MCF 10A (cell line): ENCODE measurements at places on chromosomes 6 and 20. TPM values are rescaled to one million over a fixed set of nuclear protein-coding genes. Genes with fewer than 3 reads are reported as not detected.

- no peak for DNase-seq
Measured at GRCh38 chr6:151701911-151702562, 105.4 kb upstream of the ESR1 start.

NOTCH4 gene
- not detected in 2 replicates for total RNA-seq

GRCh38 chr6:43707269-43707668 lies 19.7 kb upstream of the MRPS18A start:
- DNase-seq = no peak

DNA sequence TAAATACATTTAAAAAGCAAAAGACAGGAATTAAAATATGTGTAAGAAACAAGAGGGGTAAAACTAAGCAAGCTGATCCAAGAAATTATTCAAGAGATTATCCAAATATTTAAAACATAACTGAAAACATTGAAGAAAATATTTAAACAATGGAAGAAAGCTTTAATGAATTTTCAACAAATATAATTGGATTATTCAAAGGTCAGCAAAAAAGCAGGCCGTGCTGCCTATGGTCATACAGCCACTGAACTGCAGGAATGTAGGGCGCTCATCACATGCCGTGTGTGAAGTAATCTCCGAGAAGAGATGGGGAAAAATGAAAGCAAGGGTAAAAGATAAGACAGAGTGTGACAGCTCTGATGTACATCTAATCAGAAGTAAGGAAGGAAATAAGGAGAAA lies 1195.4 kb upstream of the EYS start:
- DNase-seq = no peak

GMPR gene
- 1.9 and 3.0 TPM in 2 replicates for total RNA-seq

IL17F gene
- total RNA-seq = not detected in 2 replicates

DNA sequence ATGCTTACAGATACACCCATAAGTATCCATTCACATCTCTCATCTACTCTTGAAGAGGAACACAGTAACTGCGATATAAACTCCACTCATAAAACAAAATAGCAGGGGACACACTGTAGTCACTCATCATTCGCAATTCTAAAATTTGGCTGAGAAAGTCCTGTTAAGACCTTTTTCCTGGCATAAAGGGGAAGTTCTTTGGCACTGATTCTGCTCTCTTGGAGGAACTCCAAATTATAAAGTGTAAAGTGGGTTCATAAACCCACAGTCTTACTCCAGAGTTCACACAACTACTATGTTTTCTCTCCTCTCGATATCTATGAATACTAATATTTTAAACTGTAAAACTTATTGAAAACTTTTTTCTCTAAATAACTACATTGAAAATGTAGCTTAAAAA lies 80.6 kb downstream of the ADGB start:
- no peak for DNase-seq

DNA sequence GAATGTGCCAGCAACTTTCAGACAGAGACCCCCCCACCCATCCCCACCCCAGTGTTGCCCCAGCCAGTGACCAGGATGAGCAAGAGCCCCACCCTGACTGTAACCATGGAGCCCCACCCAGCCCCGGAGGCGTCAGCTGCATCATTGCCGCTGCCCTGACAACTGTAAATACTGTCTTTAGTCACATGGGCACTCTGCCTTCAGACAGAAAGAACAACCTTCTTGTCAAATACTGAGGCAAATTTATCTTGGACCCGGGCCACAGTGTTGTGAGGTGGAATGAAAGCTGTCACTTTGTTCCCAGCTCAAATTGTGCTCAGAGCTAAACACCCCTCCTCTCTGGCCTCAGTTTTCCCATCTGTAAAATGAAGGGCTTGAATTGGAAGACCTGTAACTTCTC lies 23.7 kb downstream of the MOCS3 start:
- DNase-seq = peak; percentile 59

SLC2A10 gene
- total RNA-seq = not detected in 2 replicates

COL10A1 gene
- total RNA-seq = not detected in 2 replicates

- no peak for DNase-seq
Measured at GRCh38 chr6:20565342-20565741, 31.1 kb downstream of the CDKAL1 start.

GRCh38 chr20:36642136-36642535 lies 3.9 kb downstream of the SLA2 start:
- DNase-seq = no peak

DNA sequence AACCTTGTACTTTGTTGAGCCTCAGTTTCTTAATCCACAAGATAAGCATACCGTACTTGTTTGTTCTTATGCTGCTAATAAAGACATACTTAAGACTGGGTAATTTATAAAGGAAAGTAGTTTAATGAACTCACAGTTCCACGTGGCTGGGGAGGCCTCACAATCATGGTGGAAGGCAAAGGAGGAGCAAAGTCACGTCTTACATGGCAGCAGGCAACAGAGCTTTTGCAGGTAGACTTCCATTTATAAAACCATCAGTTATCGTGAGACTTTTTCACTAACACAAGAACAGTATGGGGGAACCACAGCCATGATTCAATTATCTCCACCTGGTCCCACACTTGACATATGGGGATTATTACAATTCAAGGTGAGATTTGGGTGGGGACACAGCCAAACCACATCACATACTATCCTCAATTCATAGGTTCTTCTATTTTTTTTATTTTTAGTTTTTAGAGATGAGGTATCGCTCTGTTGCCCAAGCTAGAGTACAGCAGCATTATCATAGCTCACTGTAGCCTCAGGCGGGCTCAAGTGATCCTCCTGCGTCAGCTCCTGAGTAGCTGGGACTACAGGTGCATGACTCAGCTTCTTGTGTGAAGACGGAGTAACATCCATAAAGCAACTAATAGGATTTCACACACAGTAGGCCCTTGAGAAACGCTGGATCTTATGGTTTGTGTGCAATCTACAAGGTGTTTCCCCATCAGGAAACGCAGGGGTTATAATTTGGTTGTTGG lies 76.7 kb upstream of the IYD start:
- peak; percentile 92 for DNase-seq

GRCh38 chr20:13546497-13547131 lies 92.1 kb downstream of the TASP1 start:
- DNase-seq = peak; percentile 86

GRCh38 chr6:112432853-112433252 lies 85.7 kb downstream of the RFPL4B start:
- DNase-seq = no peak

GRCh38 chr20:52744441-52744840 lies 227.7 kb upstream of the TSHZ2 start:
- peak; percentile 9 for DNase-seq

PXDC1 gene
- total RNA-seq = 48.1 and 51.4 TPM in 2 replicates

- no peak for DNase-seq
Measured at GRCh38 chr20:7500231-7500663, 440.0 kb downstream of the HAO1 start.

KCNQ5 gene
- 5.8 and 10.3 TPM in 2 replicates for total RNA-seq

DNA sequence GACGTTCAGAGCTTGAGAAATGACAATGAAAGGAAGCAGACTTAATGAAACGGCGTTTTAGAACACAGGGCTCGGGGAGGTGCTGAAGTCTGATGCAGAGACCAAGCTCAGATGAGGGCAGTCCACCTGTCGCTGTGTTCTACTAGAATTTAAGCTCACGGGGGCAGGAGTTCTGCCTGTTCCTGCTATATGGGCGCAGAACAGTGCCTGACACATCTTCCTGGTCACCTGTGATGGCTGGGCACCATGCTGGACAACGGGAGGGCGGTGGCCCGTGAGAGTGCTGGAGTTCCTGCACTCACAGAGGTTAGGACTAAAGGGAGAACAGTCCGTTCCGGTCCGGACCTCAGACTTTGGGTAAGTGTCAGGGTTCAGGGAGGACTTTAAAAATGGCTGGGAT lies 130.6 kb downstream of the ERMARD start:
- DNase-seq = no peak

- DNase-seq = peak; percentile 89
Measured at GRCh38 chr6:116557893-116558292, 4.3 kb downstream of the CALHM4 start.

DNA sequence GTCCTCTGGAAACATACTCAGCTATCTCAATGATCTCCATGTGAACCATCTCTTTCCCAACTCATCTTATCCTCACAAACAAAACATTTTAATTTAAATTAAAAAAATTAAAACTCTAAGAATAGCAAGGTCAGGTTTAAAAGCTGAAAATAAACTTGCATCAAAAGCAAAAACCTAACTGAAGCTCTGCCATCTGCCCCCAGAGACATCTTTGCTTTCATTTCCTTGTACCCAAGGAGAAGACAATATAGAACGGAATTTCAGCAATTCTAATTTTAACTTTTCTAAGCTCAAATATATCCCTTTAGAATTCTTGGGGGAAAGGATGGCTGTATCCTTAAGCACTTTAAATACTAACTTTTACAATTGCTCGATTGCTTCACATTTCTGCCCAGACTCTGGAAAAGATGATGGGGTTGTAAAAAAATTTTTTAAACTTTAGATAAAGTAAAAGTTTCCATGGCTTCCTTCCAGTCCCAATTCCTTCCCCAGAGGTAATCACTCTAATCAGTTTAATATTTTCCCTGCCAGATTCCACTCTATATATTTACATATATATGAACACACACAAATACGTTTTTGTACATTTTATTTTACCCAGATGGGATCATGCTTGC lies 69.2 kb upstream of the SMIM29 start:
- no peak for DNase-seq

BPIFA1 gene
- not detected in 2 replicates for total RNA-seq

- DNase-seq = no peak
Measured at GRCh38 chr20:18504479-18505060, 3.2 kb upstream of the SEC23B start.

CRISP1 gene
- not detected in 2 replicates for total RNA-seq

- DNase-seq = peak; percentile 49
Measured at GRCh38 chr20:3209257-3209945, at the start of gene ITPA. Gene ITPA, plus strand, starts transcription at chr20:3209498. Its CDS starts 54 bp downstream, at chr20:3209552.

GRCh38 chr6:120938876-120939472 lies 395.3 kb downstream of the TBC1D32 start:
- DNase-seq = no peak

DNA sequence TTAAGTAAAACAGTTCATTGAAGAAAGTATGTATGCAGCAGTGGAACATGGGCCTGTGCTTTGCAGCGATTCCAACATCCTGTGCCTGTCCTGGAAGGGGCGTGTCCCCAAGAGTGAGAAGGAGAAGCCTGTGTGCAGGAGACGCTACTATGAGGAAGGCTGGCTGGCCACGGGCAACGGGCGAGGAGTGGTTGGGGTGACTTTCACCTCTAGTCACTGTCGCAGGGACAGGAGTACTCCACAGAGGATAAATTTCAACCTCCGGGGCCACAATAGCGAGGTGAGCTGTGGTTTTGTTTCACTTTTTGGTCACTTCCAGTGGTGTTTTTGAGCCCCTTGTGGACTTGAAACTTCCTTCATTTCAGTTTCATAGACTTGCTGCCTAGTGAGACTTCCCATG lies 1.7 kb downstream of the TULP4 start:
- DNase-seq = no peak

DNA sequence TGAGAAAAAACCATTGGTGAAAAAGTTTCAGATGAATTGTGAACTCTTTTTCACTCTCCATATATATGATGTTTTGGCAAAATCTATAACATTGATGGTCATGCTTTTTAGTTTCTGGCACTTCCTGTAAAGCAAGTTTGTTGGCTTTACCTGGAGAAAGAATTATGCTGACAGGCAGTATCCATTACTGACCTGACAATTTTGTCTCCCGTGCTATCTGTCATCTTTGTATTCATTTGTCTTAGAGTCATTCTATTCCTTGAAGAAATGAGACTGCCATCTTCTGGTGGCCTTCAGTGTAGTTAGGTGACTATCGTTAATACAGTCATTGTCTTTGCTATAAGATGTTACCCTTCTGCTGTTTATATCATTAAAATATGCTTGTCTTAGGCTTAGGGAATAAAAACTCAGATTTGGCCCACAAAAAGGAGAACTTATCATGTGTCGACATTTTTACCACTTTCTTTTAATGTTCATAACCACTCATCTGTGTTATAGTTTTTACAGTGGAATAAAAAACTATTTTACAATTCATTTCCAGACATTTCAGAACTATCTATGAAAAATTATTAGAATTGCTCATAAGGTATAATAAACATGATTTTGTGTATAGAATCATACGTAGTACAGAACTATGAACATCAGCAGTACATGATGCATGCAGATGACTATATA lies 707.0 kb downstream of the EPM2A start:
- DNase-seq = peak; percentile 60

- DNase-seq = peak; percentile 18
Measured at GRCh38 chr20:24095756-24096155, 107.2 kb upstream of the GGTLC1 start.

GRCh38 chr6:52576392-52577021 lies 353 bp downstream of the TRAM2 start:
- peak; percentile 68 for DNase-seq

CST2 gene
- not detected in 2 replicates for total RNA-seq

SYS1 gene
- total RNA-seq = 19.1 and 28.2 TPM in 2 replicates

- DNase-seq = no peak
Measured at GRCh38 chr6:119459207-119459974, 109.8 kb upstream of the MAN1A1 start.

RNF217 gene
- 22.8 and 24.8 TPM in 2 replicates for total RNA-seq

DNA sequence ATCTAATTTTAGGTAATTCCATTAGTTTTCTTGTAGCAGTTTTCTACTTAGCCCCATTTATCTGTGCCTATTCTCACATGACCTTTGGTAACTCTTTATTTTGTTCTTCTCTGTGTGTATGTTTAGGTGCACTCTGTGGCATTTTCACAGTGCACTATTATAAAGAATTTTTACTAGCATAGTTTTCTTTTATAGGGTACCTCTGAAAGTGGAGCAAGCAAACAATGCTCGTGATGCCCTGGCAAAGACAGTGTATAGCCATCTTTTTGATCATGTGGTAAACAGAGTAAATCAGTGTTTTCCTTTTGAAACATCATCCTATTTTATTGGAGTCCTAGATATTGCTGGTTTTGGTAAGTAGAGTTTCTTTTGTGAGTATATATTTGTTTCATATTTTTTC lies 107.9 kb downstream of the MYO6 start:
- DNase-seq = no peak

PTPRK gene
- total RNA-seq = 50.2 and 55.5 TPM in 2 replicates

GLP1R gene
- not detected in 2 replicates for total RNA-seq

DNA sequence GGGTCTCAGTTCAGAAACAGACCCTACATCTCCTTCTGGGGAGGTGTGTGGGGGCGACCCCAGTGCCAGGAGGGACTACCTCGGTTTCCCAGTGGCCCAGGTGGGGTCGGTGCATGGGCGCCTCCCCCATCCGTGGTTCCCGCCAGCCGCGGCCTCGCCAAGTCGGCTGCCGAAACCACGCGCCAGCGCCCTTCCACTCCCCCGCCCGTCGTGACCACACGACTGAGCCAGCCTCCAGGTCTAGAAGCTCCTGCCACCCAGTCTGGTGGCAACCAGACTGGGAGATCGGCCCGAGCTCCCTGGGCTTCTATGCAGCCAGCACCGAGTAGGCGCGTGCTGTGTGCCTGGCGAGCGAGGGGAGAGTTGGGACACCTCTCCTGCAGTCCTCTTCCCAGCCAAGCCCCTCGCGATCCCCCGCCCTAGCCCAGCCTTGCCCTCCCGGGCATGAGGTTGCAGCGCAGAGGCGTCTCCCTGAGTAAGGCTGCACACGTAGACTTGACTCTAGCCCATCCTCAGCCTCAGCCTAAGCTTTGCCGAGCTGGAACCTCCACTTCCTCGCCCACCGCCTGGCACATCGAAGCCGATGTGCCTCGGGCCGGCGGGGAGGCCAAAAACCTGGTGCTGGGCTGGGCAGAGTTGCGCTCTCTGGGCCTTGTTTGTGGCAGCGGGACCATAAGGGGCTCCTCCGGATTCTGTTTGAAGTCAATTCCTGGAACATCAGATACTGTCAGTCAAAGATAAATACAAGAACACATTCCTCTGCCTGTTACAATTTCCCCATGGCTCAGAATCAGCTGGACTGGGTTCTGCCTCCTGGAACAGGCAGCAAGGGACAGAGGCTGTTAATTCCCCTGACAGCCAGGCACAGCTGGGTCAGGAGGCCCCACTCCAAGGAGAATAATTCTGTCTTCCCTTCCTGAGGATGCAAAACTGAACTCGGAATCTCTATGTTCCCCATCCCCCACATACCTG lies 1.5 kb upstream of the CPNE5 start:
- no peak for DNase-seq

CLDN20 gene
- not detected in 2 replicates for total RNA-seq
